NCI-H526 (cell line): ENCODE measurements at places on chromosomes 4 and X.

DNA sequence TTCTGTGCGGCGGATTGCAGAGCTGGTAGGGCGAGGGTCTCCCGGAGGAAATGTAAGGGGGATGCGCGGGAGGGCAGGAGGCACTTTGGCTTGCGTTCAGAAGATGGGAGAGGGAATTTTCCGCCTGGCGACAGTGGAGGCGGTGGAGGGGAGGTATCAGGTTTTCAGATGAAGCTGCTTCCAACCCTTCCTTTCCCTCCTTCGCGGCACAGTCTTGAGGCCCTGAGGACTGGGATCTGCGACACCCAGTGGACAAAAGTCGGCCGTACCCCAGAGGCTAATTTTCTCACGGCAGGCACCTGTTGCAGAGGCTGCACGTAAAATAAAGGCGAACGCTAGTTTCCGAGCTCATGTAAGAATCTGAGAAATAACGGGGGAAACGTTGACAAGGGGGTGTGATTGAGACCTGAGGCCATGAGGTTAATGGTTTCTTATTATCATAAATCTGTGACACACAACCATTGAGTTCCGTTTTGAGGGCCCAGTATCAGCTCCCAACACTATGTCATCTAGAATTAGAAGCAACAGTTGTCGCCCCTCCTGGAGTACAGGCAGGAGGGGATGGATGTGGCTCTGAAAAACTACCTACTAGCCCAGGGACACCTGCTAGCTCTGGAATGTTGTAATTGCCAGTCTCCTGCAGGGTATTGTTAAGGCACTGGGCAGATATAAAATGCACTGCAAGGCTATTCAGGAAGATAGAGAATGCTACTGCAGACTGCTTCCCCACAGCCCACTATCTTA is 1.1 kb downstream of the ZCCHC18 start:
- DNase-seq: peak; percentile 81

GRCh38 chrX:148047200-148047599 is 66.1 kb downstream of the FMR1NB start:
- no peak for DNase-seq

GRCh38 chr4:166662266-166662843 is 571.9 kb downstream of the SPOCK3 start:
- no peak for DNase-seq

DNA sequence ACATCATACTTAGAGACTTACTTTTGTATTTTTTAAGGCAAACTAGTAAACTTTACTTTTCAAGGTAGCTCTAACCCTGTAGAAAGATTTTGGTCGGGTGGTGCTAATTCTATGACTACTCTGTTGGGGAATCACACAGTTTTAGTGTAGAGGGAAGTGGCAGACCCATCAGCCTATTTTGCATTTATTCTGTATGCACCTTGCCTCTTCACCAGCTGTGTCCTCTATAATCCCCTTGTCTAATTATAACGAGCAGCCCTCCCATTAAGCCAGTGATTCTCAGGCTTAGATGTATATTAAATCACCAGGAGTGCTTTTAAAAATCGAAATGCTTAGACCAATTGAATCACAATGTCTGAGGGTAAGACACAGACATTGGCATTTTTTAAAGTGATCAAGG is 78.1 kb downstream of the GALNT7 start:
- peak; percentile 52 for DNase-seq

- DNase-seq: no peak
Measured at GRCh38 chr4:8394061-8394519, 46.4 kb downstream of the ACOX3 start.

GRCh38 chr4:57412259-57413054 is 302.3 kb upstream of the IGFBP7 start:
- no peak for DNase-seq

DNA sequence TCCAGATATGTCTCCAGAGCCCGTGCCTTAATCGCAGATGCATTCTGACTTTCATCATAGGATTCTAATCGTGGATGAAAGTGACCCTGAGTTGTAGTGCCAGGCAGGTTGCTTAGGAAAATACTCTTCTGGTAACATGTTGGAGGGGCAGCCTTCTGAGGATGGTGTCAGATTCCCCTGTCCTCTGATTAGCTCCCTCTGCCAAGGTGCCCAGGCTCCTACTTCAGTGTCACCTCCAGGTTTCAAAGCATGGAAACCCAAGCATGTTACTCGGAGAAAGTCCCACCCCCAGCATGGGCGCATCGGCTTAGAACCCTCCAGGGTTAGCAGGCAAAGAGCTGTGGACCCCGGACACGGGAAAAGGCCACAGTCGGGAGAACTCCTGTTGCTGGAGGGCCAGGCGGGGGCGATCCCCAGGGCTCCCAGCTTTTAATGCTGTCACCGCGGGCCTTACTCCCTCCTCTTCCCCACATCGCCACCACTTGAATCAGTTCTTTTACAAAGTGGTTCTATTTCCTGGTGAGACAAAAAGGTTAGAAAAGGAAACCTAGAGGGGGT is 44.5 kb downstream of the TRIM2 start:
- DNase-seq: peak; percentile 70

GRCh38 chr4:133759428-133759827 is 442.2 kb downstream of the PABPC4L start:
- no peak for DNase-seq

- DNase-seq: peak; percentile 60
Measured at GRCh38 chr4:104492183-104492771, 2.4 kb downstream of the CXXC4 start.

GRCh38 chr4:10006601-10007435 is 14.5 kb downstream of the SLC2A9 start:
- no peak for DNase-seq

DNA sequence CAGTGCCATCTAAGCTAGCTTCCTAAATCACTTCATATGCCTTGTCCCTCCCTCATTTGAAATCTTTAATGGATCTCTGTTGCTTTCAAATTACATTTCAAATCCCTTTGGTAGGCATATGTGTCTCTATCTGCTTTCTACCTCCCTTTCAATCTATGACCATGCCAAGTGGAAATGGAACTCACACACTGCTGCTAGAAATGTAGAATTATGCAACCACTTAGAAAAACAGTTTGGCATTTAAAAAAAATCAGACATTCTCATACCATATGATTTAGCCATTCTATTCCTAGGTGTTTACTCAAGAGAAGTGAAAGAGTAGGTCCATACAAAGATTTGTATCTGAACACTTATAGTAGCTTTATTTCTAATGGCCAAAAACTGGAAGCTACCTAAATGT is 413.5 kb upstream of the INTU start:
- no peak for DNase-seq

- DNase-seq: no peak
Measured at GRCh38 chr4:159177265-159178150, 74.6 kb downstream of the RAPGEF2 start.

- no peak for DNase-seq
Measured at GRCh38 chr4:181860157-181860556, 383.0 kb upstream of the TENM3 start.

DNA sequence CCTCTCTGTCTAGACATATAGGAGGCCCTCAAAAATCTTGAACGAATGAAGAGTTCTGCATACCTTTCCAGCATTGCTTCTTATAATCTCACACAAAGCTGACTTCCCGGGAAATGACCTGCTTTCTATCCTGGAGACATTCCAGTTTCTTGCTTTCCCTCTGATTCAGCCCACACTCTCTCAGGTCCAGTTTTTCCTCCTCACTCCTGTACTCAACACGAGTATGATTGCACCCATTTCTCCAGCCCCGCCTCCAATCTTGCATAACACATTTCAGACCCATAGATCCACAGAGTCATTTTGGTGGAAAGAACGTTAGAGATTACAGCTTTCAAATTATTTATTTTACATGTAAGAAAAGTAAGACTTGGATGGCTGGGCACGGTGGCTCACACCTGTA is 127.5 kb upstream of the TLR3 start:
- DNase-seq: no peak

DNA sequence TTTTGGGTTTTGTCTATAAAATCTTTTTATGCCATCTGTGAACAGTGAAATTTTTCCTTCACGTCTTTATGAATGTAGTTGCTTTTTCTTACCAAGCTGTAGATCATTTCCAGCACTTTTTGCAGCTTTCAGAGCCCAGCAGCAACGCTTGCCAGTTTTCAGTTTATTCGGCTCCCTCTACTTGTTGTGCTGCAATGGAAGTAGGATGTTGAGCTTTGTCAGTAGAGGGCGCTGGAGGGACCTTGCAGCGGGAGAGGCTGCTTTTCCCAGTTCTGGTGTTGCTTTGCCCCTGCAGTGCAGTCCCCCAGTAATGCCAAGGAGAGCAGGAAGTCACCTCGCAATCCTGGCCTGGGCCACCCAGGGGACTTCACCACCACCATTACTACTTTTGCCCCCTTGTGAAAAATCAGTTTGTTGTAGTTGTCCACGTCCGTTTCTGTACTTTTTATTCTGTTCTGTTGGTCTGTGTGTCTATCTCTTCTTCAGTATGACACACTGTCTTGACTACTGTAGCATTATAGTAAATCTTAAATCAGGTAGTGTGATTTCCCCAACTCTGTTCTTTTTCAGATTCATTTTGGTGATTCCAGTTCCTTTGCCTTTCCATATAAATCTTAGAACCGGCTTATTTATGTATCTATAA is 21.8 kb downstream of the CMC4 start:
- peak; percentile 23 for DNase-seq

DNA sequence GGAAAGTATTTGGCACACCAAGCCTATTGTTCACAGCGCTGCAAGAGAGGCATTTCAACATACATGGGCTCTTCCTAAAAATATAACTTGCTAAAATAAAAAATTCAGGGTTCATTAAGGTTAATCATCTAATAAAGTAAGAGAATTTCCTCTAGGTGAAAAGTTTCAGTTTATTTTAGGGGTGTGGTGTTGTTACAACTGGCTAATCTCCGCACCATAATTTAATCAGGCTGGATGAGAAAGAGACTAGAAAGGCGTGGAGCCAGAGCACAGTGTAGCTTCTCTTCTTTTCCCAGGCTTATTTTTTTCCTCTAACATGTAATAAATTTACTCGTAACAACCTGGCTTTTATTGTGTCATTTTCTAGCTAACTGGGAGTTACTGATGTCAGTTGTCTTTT is 47.9 kb downstream of the FHL1 start:
- no peak for DNase-seq

GRCh38 chrX:50579955-50580354 is 109.3 kb upstream of the DGKK start:
- DNase-seq: peak; percentile 81

DNA sequence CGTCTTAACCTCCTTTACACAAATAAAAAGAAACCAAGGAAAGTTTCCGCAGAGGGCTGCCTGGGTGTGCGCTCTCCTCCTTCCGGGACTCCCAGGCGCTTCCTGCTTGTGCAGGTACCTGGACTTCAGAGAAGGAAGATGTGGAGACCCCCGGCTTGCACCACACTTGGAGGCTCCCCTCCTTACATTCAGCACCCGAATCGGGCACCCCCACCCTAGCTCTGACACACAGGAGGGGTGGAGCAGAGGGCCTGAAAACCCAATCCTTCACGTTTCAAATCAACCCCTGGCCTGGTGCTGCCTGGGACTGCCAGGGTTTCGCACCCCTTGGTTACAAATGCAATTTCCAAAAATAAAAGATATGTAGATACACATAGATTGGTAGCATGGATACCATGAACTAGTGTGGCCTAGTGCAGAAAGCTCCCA is 3.1 kb downstream of the NKX3-2 start:
- DNase-seq: no peak

GRCh38 chr4:118290951-118291350 is 61.9 kb downstream of the PRSS12 start:
- no peak for DNase-seq

DNA sequence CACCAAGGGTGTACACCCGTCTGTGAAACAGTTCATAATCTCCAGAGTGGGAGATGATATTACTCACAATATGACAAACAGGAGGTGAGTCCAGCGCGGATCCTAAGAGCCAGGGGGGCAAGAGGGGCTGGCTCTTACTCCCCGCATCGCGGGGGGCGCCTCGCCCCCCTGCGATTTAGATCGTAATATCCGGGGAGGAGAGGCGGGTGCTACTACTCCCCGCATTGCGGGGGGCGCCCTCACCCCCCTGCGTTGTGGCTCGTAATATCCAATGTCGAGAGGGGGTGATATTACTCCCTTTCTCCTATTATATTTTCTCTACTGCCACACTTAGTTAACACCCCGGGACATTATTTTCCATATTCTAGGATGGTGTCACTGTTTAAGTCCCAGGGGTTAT is 131.9 kb downstream of the ADRA2C start:
- DNase-seq: no peak

DNA sequence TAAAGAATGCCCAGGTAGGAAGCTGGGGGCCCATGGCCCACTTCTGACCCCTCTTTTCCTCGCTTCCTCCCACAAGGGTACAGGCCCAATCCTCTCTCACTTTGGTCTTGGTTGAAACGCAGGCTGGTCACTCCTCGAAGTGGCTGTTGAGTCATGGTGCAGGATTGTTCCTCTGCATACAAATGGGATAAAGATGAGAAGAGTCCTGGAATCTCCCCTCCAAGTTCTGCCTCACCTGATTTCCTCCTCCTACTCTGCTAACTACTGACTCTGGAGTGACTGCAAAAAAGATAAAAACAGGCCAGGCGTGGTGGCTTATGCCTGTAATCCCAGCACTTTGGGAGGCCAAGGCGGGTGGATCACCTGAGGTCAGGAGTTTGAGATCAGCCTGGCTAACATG is 1.7 kb downstream of the WDR45 start:
- DNase-seq: no peak

DNA sequence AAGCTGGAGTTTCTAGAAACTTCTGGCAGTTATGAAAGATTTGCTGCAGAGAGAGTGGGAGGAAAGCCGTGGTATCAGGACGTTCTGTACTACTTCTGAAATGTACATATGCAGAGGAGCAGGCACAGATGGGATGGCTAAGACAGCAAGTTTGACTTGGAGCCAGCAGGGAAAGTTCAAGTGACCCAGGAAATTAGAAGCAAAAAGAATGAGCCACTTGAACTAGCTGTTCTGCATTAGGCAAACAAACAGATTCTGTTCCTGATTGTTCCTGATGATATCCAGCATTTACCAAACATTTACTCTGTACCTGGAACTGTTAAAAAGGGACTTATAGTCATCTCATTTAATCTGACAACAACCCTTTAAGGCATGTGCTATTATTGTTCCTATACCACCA is 41.4 kb upstream of the CXCL13 start:
- DNase-seq: no peak

DNA sequence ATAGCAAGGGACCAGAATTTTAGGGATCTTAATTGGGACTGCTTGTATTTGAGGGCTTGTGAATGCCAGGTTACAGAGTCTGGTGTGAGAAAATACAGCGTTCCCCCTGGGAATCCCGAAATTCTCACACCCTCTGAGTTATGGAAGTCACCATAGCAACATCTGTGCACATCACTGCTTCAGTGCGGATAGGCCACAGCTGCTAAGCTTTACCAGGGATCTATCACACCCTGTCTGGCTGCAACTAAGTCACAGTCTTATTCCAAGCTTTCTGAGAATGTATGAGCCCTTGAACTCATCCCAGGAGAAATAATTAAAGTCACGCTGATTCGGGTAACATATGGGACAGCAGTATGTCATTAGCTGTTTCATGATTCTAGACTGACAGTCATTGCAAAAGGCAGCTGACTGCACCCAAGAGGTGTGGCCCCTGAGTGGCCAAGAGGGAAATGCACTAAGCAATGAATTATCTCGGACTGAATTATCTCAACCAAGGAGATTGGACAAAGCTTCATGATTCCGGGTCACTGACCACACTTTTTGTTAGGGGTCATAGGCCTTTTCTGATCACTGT is 46.7 kb upstream of the BTC start:
- DNase-seq: no peak

- DNase-seq: no peak
Measured at GRCh38 chrX:115616943-115617563, 56.1 kb downstream of the PLS3 start.

GRCh38 chr4:5925419-5926200 is 32.7 kb upstream of the CRMP1 start:
- DNase-seq: no peak

- no peak for DNase-seq
Measured at GRCh38 chrX:72712094-72712755, 1.9 kb downstream of the PHKA1 start.
